LHCN-M2 (cell line): ENCODE measurements at places on chromosomes 1 and 21. TPM values are rescaled to one million over a fixed set of nuclear protein-coding genes. Genes with fewer than 3 reads are reported as not detected.

The FCRL3 gene
- total RNA-seq = not detected in 2 replicates

- DNase-seq = no peak
Observed at GRCh38 chr1:215600258-215600792, 33.2 kb downstream of the KCTD3 start.

The KCNA3 gene
- not detected in 2 replicates for total RNA-seq

- DNase-seq = peak; percentile 99
Observed at GRCh38 chr1:119554183-119554582, 47.2 kb downstream of the HSD3B1 start.

DNA sequence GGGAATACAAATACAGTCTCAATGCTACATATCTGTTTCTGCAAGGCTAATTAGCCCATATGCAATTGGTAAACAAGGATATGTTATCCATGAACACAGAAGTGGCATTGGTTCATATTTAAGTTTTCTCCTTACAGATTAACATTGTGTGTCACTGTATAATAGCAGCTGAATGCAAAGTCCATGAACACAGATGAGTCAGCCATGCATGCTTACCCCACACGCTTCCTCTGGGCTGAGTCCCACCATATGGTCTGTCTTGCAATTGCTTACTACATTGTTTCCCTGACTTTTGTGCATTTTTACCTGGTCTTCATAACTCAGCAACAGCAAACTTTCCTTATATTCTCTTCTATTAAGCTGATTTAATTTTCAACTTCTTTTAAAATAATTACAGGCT is 41.5 kb upstream of the TSNAX start:
- peak; percentile 33 for DNase-seq

DNA sequence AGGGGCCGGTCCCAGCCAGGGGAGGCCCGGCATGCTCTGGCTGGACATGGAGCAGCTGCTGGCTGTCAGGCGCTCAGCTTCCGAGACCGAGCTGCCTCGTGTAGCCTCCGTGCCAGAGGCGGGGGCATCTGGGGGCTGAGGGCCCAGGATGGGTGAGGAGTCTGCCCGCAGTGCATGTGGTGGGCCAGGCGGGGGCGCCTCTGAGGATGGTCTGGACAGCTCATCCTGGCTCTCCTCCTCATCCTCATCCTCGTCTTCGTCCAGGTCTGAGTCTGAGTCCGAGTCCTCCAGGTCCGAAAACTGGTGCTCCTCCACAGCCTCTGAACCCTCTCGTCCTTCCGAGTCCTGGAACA is 28.9 kb upstream of the EDN2 start:
- no peak for DNase-seq

The CSF3R gene
- total RNA-seq = not detected in 2 replicates

The PCSK9 gene
- 0.06 and 0.11 TPM in 2 replicates for total RNA-seq

The TRIM58 gene
- total RNA-seq = not detected in 2 replicates

DNA sequence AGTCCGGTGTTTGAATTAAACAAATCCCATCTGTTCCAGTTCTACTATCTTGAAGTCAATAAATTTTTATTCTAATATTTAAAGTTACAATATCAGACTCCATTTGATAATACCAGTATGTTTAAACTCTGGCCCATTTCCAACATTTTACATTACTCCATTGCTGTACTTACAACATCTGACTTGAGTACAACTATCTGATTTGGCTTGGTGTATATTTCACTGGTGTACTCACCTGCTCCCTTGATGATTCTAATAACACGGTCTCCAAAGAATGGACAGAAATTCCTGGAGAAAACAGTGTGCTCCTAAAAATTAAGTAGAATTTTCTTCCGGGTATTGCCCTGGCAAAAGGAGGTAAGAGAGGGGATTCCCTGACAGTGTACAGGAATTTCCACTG is 680.5 kb upstream of the ADAMTS5 start:
- peak; percentile 23 for DNase-seq

DNA sequence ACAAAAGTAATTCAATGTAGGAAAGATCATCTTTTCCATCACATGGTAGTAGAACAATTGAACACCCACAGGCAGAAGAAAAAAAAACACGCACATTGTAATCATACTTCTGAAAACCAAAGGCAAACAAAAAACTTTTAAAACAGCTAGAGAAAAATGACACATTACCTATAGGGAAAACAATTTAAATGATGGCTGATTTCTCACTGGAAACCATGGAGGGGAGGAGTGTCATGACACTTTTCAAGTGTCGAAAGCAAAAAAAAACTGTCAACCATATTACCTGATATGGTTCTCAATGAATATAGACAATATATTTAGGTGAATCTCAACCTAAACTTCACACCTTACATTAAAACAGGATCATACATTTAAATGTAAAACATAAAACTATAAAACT is 776 bp upstream of the SLAMF7 start:
- no peak for DNase-seq

DNA sequence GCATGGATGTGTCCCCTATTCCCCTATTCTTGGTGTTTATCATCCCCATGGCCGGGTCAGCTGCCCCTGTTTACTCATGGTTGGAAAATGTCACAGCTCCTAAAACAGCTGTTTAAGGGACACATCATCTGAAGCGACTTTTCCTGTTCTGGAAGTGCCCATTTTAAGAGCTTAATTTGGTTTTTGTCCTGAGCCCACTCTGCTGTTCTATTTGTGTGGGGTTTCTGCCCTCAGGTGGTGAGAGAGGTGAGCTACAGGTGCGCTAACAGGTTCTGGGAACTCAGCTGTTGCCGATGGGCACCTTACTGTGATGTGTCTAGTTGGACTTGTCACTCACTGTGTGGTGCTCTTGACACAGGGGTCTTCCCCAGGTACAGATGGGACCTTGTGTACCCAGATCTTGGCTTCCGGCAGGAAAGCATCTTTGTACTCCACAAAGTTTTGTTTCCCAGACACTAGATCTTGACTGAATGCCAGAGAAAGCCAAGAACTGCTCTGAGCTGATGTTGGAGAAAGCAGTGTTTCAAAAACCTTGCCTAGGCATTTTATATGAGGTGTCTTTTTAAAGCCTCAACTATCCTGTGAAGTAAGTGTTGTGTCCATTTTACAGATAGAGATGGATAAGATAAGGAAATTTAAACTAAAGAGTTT is 59.0 kb upstream of the CD1D start:
- peak; percentile 41 for DNase-seq

The DENND2C gene
- 4.1 and 4.6 TPM in 2 replicates for total RNA-seq

- DNase-seq = no peak
Observed at GRCh38 chr1:162083273-162083672, 13.8 kb downstream of the NOS1AP start.

DNA sequence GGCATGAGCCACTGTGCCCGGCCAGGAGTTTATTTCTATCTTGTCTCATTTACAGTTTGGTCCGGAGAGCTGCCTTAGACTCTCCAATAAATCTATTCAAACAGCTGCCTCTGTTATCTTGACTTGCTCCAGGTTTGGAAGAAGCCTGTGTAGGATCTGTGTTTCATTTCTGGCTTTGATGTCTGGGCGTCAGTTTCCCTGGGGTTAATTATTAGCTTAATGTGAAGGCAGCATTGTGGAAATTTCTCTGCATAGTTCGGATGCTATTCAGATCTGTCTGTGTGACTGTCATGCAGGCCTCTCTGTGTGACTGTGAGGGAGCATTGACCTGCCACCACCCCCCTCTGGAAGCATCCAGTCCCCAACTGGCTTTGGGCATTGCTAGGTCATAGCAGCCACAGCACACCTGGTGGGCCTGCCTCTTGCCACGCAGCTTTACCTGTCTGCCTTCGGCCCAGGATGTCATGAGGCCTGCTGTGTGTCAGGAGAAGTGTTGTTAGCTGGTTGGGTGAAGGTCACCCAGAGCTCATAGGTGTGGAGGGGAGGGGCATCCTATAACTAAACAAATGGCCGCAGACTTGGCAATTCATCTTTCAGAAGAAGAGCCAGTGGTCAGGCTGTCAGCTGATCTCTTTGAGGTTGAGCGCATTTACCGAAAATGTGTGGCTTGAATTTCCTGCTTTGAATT is 9.8 kb downstream of the IFNGR2 start:
- no peak for DNase-seq

The AJAP1 gene
- not detected in 2 replicates for total RNA-seq

- no peak for DNase-seq
Observed at GRCh38 chr1:214330222-214330621, 49.3 kb downstream of the SMYD2 start.

The NUDT4B gene
- total RNA-seq = 18.6 and 23.1 TPM in 2 replicates

The DNALI1 gene
- total RNA-seq = 13.3 and 13.9 TPM in 2 replicates

GRCh38 chr1:55213151-55213884 is 1.8 kb downstream of the USP24 start:
- no peak for DNase-seq

- no peak for DNase-seq
Observed at GRCh38 chr1:231985296-231986023, 358.9 kb downstream of the DISC1 start.

The SERTAD4 gene
- total RNA-seq = 0.06 and 3.1 TPM in 2 replicates

- no peak for DNase-seq
Observed at GRCh38 chr1:109383087-109383779, 14.5 kb downstream of the SORT1 start.

The ADCY10 gene
- total RNA-seq = 0.29 TPM in 1 of 2 replicates, not detected in the other

DNA sequence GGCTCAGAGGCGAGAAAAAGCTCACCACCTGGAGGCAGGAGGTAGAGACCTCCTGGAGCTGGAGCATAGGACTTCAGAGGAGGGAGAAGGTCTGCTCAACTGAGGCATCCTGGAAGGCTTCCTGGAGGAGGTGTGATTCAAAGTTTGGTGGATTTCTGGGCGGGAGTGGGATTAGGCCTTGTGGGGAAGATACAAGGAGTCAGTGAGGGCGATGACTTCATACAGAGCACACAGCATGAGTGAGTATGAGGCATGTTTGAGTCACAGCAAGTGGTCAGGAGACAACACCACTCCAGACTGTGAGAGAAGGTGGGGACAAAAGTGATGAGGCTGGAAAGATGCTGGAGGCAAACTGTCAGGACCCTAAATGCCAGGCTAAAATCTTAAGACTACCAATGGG is 77.6 kb downstream of the MATN1 start:
- peak; percentile 61 for DNase-seq

The GJB4 gene
- total RNA-seq = not detected in 2 replicates

DNA sequence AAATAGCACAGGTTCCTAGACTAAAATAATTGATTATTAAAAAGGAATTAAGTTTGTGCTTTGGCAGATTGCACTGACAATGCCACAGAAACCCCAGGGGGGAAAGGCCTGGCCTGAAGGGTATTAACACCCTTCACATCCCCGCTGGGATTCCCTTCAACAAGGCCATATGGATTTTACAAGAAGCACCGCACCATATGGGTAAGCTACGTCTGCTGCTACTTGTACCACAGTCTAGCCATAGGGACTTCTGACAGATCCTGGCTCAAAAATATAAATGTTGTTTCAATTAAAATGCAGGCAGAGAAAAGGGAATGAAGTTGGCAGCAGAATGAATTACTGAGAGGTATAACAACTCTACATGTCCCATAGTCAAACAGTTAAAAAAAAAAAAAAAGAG is 101.0 kb downstream of the DENND1B start:
- DNase-seq = no peak
